ENCODE measurements at places on chromosomes 3 and 15.

- no peak for DNase-seq
Observed at GRCh38 chr3:188049606-188050530, 104.1 kb upstream of the LPP start.

GRCh38 chr15:29724026-29724425, 98.2 kb downstream of the TJP1 start:
- DNase-seq = no peak

DNA sequence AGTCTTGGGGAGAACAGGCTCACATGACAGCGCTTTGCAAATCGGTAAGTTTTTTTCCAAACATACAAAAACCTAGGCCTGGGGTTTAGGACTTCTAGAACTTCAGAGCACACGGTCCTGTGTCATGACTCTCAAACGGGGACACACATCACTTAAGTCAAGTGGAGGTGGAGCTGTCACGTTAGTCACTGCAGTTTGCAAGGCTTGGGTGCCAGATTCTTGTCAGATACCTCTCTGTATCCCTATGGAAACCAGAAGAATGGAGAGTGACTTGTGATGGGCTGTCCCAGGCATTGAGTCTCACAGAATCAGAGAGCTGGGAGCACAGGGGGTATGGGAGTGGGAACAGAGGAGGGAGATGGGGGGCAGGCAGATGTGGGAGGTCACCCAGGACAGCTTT, 64.8 kb downstream of the DUT start:
- DNase-seq = peak; percentile 36

DNA sequence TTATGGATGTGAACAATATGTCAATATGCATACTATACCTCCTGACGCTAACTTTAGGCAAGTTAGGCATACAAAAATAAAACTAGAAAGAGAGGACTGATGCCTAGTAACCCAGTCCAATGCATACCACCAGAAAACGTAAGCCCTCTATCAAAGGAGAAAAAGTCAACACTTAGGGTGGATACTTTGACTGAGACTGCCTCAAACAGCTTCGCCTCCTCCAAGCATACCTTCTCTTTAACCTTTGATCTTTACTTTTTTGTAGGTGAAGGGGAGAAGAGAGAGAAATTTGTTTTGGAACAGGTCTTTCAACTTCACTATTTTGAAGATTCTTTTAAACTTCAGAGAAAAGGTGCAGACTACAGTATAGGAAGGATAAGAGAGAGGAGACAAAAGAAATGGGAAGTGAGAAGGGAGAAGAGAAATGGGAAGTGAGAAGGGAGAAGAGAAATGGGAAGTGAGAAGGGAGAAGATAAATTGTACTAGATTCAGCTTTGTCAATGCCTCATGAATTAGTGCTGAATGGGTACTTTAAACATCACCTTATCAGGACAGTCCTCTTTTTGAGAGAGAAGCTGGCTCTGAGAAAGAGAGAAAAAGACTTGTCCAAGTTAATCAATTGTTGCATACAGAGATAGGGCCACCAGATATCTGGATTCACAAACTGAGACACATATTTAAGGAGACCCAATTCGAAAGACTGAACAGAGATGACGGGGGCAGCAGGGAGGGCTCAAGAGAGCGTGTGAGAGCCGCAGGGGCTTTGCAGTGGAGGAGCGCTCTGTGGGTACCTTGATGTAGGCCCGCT, 1.0 kb downstream of the P3H2 start:
- no peak for DNase-seq

DNA sequence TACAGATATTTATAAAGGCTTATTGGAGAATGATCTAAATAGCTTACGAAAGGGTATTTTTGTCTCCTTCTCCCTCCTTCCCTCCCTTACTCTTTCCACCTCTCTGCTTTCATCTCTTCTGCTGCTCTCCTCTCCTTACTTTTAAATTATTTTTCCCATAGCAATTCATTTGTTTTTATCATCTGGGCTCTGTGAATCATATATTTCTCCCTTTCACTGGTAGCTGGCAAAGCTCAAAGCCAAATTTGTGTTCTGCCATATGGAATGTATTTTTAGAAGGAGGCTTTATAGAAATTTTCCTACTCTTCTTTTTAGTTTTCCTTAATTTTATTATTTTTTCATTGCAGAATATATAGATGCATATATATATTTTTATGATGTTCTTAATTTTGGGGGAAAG, 385.8 kb downstream of the C3orf38 start:
- DNase-seq = no peak

- DNase-seq = no peak
Observed at GRCh38 chr3:50657816-50658215, 16.9 kb upstream of the DOCK3 start.

GRCh38 chr3:183212565-183212964, 40.5 kb upstream of the B3GNT5 start:
- no peak for DNase-seq

DNA sequence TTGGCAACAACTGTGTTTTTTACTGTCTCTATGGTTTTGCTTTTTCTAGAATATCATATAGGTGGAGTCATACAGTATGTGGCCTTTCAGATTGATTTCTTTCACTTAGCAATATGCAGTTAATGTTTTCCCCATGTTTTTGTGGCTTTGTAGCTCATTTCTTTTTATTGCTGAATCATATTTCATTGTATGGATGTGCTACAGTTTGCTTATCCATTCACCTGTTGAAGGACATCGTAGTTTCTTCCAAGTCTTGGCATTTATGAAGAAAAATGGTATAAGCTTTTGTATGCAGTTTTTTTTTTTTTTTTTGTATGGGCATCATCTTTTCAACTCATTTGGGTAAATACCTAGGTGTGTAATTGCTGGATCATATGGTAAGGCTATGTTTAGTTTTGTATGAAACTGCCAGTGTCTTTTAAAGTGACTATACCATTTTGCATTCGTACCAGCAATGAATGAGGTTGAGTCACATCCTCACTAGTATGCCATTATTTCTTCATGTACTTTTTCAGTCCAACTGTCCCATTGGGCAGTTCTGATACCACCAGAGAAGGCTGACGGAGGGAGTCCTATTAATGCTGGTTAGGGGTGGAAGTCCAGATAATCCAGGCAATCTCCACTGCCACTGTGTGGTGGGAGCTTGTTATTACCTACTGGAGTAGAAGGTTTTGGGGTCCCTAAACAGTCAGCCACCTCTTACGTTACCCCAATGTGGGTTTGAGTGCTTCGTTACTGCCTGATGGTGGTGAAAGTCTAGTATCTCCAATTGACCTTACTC, 210.5 kb downstream of the DOCK3 start:
- no peak for DNase-seq

DNA sequence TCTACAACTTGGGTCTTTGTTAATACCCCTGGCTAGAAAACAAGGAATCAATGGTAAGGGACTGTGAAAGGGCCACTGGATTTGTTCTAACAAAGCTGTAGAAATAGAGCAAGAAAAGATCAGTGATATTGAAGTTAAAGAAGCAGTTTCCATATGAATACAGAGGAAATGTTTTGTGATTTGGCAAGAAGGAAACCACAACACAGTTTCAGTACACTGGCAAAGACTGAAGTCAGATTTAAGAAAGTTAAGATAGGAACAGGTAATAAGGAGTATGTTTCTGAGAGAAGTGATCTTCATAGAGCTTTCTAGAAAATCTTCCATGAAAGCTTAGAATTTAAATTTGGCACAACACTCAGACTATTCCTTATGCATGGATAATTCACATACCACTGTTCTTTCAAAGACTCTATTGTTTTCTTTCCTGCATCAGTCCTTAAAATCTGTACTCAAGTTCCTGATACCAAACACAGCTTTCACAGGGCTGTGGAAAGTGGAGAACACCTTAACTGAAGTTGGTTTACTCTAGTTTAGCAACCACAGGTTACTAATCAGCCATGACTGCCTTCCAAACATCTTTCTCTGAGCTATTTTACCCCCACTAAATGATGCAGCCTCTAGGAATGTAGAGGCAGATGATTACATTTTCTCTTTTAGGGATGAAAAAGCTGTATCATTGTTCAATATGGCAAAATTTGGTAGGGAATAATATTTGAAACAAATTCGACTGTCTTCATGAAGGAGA, 32.4 kb upstream of the ALCAM start:
- DNase-seq = peak; percentile 74

DNA sequence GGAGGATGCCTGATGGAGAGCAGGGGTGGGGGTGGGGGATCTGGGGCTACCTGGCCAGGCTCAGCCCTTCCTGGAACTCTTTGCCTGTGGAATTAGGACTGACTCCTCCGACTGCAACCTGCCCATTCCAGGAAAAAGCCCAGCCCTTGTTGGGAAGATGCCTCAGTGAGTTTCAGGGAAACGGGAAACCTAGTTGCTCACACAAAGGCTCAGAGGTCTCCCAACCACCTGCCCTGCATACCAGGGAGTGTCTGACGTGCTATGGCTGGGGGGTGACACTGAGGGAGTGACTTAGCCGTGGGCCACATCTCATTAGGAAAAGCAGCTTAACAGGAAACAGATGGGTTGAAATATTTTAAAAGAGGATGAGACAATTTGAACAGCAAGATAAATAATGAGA, 27.9 kb downstream of the CYP8B1 start:
- peak; percentile 3 for DNase-seq

DNA sequence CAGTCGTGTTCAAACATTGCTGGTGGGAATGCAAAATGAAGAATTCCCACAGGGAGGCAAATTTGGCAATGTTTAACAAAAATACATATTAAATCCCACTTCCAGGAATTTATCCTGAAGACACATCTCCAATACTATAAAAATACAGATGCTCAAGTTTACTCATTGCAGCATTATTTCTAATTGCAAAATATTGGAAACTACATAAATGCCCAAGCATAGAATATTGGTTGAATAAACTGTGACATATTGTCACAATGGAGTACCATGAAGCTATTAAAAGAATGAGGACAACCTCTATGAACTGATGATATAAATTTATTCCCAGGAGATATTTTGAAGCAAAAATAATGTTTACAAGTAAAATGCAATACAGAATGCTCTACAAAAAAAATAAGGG, 49.7 kb upstream of the UBE2E2 start:
- DNase-seq = no peak

DNA sequence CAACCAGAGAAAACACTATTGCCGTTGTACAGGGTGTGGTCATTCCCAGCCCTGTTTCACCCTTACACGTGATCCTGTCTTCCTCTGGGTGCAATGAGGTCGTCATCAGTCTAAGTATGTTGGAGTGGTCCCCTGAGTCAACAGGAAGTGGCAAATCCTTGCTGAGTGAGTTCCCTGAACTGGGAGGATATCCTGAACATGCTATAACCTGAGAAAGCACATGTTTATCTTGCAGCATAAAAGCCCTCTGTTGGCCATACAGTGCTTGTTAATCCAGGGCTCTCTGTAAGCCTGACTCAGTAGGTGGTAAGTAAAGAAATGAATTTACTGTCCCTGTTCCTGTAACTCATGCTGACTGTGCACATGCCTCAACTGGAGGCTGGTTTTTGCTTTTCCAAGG, 477.8 kb upstream of the RGMA start:
- DNase-seq = peak; percentile 69

GRCh38 chr3:192229866-192230265, 497.5 kb downstream of the FGF12 start:
- peak; percentile 74 for DNase-seq

- DNase-seq = no peak
Observed at GRCh38 chr3:56055546-56055945, 412.7 kb downstream of the ERC2 start.

- DNase-seq = no peak
Observed at GRCh38 chr3:185517387-185518130, 18.7 kb upstream of the TMEM41A start.

DNA sequence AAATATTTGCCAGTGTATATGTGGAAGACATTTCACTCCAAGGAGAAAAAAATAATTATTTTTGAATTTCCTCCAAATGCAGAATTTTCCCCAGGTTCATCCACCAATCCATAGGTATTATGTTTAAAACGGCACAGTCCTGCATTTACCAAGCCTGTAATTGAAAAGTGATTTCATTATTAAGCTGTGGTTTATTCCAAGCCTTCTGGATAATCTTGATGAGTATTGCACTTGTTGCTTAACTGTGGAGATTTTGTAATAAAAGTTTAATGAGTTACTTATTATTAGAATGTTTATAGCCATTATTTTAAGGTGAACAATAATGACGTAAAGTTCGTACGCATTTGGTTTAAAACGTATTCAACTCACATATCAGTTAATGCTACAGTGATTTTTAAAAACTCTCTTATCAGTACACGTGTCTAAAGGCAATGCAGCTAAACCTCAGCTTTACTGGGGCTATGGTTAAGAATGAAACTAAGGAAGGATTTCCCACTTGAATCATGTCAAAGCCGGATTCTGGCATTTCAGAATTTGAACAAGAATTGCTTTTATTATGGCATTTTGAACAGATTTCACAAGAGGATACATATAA, 283.9 kb downstream of the MECOM start:
- no peak for DNase-seq

- DNase-seq = no peak
Observed at GRCh38 chr15:89130201-89130600, 41.9 kb downstream of the ABHD2 start.

GRCh38 chr15:53203454-53203853, 413.3 kb upstream of the ONECUT1 start:
- DNase-seq = no peak

GRCh38 chr3:58899159-58899952, 150.5 kb downstream of the CFAP20DC start:
- peak; percentile 28 for DNase-seq

- no peak for DNase-seq
Observed at GRCh38 chr3:148332509-148332908, 365.2 kb upstream of the AGTR1 start.

DNA sequence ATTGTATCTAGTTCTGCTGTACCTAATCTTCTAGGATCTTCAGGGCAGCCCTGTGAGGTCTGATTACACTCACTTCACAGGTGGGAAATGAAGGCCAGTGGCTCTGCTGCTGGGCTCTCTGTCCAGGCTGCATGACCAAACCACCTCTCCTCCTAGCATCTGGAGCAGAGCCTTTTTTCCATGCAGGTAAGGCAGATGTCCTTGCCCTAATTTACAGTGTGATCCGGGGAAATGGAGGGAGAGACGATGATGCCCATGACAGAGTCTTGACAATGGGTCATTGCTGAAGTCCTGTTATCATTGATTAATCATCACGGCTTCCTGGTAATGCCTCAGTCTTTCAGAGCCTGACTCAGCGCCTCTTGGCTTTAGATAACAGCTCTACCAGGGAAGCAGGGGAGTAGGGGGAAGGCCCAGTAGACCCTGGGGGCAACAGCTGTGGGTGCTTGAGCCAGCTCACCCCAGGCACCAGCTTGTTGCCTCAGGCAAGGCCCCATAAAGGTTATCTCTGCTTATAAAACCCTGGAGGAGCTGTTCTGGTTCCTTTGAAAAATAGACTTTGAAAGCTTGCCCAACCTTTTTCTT, 153.4 kb downstream of the GABRG3 start:
- no peak for DNase-seq

- no peak for DNase-seq
Observed at GRCh38 chr3:166764698-166765318, 615.3 kb downstream of the ZBBX start.

DNA sequence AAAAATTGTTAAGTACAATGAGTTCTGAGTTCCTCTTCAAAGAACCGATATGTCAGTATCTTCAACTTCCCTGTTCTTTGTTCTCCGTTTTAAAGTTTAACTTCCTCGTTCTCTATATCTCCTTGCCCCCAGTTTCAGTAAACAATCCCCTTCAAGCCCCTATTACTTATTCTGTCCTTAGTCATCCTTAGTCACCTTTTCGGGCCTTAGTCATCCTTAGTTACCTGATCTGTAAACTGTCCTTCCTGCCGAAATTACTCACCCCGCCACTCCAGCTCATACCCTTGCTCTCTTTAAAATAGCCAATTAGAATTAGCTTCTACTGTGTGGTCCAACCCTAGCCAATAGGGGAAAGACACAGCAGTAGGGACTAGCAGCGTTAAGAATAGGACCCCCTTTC, 1165.6 kb downstream of the NSUN3 start:
- no peak for DNase-seq

Measured in fibroblast of skin of right biceps (primary cell).